ENCODE measurements at places on chromosomes 7 and 10.

- no peak for DNase-seq
These were observed 64.9 kb downstream of the LARP4B start for GRCh38 chr10:866577-866941.

- no peak for DNase-seq
These were observed 8.5 kb downstream of the CACUL1 start for GRCh38 chr10:118746246-118746645.

DNA sequence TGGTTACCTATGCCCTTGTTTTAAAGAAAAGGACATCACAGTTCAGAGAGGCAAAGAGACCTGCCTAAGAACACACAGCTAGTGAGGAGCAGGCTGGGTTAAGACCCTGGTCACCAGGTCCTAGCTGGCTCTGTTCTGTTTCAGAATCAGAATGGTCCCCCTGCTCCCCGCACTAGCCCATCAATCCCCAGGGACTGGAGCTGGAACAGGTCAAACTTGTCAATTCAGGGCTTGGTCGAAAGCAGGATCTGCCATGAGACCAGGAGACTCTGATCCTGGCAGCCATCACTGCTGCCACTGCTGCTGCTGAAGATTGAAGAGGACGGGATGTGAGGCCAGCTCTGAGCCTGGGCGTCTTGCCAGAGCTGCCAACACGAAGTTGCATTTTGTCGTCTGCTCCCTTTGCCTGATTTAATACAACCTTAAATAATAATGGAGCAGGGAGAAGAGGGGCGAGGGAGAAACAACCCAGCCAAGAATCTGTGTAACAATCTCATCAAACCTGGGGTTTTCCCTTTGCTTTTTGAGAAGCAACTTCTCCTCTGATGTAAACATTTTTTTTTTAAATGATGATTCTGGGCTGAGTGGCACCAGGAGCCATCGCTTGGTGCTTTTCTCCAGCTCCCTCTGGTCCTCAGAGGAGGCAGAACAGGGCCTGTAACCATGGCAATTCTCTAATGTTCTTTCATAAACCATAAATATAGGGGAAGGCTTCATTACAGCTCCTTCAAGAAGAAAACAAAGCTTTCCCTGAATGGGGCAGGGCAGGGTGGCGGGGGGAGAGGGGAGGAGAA, 119.0 kb upstream of the SORCS3 start:
- DNase-seq: no peak

DNA sequence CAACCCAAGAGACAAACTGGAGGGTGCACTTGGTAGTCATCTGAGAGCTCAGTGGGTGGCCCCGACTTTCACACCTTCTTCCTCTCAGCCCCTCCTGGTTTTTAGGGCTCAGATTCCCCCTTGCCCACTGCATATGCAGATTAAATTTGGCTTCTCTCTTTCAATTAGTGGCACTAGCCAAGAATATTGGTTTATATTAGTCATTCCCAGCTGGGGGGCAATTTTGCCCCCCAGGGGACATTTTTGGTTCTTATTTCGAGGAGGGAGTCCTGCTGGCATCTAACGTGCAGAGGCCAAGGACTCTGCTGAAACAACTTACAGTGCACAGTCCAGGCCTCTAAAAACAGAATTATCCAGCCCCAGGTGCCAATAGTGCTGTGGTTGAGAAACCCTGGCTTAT, 216.0 kb downstream of the RPS24 start:
- no peak for DNase-seq

- DNase-seq: peak; percentile 68
These were observed 54.4 kb downstream of the MYPN start for GRCh38 chr10:68163735-68164134.

- no peak for DNase-seq
These were observed 12.7 kb upstream of the GJD4 start for GRCh38 chr10:35592441-35592840.
